Astrocyte (in vitro differentiated cells and primary cell): ENCODE measurements at places on chromosomes 2 and 18.

GRCh38 chr2:118319271-118319684, 231.0 kb downstream of the INSIG2 start:
- H3K4me3 ChIP-seq, result no peak overlapping the region
- H3K27ac ChIP-seq, result no peak overlapping the region
- H3K27me3 ChIP-seq, result peaks cover 12% of the 10 kb centered on the region
- H3K36me3 ChIP-seq, result no peaks in the 10 kb centered on the region
- DNase-seq, result no peak

DNA sequence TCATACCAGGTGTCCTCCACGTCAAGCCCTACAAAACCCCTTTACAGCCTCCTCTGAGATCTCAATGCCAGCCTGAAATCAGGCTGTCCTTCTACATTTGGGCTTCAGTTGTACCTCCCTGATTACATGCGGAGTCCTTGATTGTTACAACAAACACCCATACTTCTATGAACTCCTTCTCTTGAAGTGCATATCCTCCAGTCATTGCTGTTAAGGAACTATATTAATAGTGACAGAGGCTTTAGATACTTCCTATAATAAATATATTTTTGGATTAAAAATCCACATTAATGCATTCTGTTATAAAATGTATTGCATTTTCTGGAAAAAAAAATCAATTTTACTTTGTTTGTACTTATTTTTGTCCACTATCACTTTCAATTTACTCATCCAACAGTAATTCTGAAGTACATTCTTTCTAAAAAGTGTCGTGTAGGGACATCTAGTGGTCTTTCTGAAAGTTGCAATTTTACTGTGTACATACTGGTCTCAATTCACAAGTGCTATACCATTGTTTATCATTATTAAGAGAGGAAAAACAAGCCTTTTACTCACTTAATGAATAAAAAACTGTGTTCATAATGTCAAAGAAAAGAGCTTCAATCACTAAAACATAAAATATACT, 316.4 kb downstream of the DSEL start:
- H3K4me3 ChIP-seq, result no peak overlapping the region
- no peaks in the 10 kb centered on the region for H3K27me3 ChIP-seq
- peak; percentile 43 for DNase-seq
- no peak overlapping the region for H3K27ac ChIP-seq
- no peaks in the 10 kb centered on the region for H3K4me1 ChIP-seq

DNA sequence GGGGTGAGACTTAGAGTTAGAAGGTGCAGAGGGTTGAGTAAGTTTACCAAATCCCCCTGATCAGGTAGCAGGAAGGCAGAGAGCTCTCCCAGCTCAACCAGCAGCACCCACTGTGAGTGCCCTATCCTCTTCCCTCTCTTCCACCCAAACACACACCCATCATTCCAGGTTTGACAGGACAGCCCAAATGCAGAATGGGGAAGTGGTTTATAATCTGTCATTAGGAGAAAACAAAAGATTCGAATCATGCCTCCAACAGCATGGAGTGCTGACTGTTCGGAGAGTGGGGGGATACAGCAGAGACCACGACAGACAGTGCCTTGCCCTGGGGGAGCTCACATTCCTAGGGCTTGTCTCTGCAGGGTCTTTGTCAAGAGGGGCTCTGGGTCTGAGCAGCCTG, 11.7 kb downstream of the CXCR2 start:
- no peaks in the 10 kb centered on the region for H3K36me3 ChIP-seq
- H3K4me1 ChIP-seq, result no peaks in the 10 kb centered on the region
- DNase-seq, result no peak
- H3K27ac ChIP-seq, result no peak overlapping the region

- no peaks in the 10 kb centered on the region for H3K27me3 ChIP-seq
- no peaks in the 10 kb centered on the region for H3K4me1 ChIP-seq
- H3K4me3 ChIP-seq, result no peak overlapping the region
- DNase-seq, result no peak
- H3K27ac ChIP-seq, result no peak overlapping the region
Observed at GRCh38 chr18:37672001-37672400, 106.4 kb upstream of the CELF4 start.

GRCh38 chr2:11406958-11407381, 59.0 kb downstream of the E2F6 start:
- peak overlapping the region; percentile 6 for H3K27ac ChIP-seq
- H3K4me1 ChIP-seq, result no peaks in the 10 kb centered on the region
- no peaks in the 10 kb centered on the region for H3K36me3 ChIP-seq
- no peak overlapping the region for H3K4me3 ChIP-seq
- DNase-seq, result peak; percentile 58

DNA sequence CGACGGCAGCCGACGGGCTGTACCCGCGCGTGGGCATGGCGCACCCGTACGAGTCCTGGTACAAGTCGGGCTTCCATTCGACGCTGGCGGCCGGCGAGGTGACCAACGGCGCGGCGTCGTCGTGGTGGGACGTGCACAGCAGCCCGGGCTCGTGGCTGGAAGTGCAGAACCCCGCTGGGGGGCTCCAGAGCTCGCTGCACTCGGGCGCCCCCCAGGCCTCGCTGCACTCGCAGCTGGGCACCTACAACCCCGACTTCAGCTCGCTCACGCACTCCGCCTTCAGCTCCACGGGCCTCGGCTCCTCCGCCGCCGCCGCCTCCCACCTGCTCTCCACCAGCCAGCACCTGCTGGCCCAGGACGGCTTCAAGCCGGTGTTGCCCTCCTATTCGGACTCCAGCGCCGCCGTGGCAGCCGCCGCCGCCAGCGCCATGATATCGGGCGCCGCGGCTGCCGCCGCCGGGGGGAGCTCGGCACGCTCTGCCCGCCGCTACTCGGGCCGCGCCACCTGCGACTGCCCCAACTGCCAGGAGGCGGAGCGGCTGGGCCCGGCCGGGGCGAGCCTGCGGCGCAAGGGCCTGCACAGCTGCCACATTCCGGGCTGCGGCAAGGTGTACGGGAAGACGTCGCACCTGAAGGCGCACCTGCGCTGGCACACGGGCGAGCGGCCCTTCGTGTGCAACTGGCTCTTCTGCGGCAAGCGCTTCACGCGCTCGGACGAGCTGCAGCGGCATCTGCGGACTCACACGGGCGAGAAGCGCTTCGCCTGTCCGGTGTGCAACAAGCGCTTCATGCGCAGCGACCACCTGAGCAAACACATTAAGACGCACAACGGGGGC, 2.0 kb downstream of the SP9 start:
- H3K4me3 ChIP-seq, result no peak overlapping the region
- DNase-seq, result no peak
- no peak overlapping the region for H3K27ac ChIP-seq
- H3K36me3 ChIP-seq, result no peaks in the 10 kb centered on the region
- peaks cover 10% of the 10 kb centered on the region for H3K4me1 ChIP-seq
- H3K27me3 ChIP-seq, result peaks cover 94% of the 10 kb centered on the region

- H3K36me3 ChIP-seq, result no peaks in the 10 kb centered on the region
- DNase-seq, result no peak
- H3K27me3 ChIP-seq, result no peaks in the 10 kb centered on the region
- no peaks in the 10 kb centered on the region for H3K4me1 ChIP-seq
- no peak overlapping the region for H3K27ac ChIP-seq
- no peak overlapping the region for H3K4me3 ChIP-seq
Observed at GRCh38 chr2:169143998-169144397, 74.6 kb downstream of the DHRS9 start.

DNA sequence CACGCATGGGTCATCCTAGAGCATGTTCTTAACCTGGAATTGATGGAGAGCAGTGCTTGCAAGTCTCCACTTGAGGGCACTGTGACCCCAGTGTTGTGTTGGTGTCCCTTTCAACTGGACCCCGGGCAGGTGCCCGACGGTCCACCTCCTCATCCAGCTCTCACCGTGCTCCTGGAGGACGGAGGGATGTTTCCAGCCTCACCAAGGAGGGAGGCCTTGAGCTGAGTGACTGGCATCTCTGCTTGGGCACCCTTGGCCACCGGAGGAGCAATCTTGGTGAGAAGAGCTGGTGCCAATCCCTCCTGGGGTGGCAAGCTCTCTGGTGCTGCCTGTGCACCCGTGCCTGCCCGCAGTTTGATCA, 45.4 kb upstream of the ASB18 start:
- peak; percentile 3 for DNase-seq
- H3K36me3 ChIP-seq, result no peaks in the 10 kb centered on the region

- peak overlapping the region; percentile 67 for H3K4me3 ChIP-seq
- no peaks in the 10 kb centered on the region for H3K27me3 ChIP-seq
- no peaks in the 10 kb centered on the region for H3K36me3 ChIP-seq
- peaks cover 7% of the 10 kb centered on the region for H3K4me1 ChIP-seq
Observed at GRCh38 chr2:127025359-127026166, 81.4 kb downstream of the BIN1 start.

DNA sequence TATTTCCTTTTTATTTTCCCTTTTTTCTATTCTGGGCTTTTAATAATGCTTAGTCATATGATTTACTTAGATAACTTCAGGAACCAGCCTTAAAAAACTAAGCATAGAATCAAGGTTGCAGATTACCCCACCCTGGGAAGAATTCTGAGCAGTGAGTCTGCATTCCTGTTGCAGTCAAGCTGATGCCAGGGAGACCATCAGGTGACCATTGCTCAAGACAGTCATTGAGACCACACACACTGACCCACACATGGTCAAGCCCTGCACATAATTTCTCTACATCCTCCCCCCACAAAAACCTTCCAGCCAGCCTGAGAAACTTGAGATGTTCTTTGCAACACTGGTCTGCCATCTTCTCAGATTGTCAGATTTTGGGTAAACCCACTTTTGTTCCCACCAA, 83.9 kb downstream of the SH3YL1 start:
- H3K27me3 ChIP-seq, result no peaks in the 10 kb centered on the region
- no peak overlapping the region for H3K27ac ChIP-seq
- no peak for DNase-seq
- H3K4me3 ChIP-seq, result no peak overlapping the region
- no peaks in the 10 kb centered on the region for H3K36me3 ChIP-seq
- no peaks in the 10 kb centered on the region for H3K4me1 ChIP-seq

DNA sequence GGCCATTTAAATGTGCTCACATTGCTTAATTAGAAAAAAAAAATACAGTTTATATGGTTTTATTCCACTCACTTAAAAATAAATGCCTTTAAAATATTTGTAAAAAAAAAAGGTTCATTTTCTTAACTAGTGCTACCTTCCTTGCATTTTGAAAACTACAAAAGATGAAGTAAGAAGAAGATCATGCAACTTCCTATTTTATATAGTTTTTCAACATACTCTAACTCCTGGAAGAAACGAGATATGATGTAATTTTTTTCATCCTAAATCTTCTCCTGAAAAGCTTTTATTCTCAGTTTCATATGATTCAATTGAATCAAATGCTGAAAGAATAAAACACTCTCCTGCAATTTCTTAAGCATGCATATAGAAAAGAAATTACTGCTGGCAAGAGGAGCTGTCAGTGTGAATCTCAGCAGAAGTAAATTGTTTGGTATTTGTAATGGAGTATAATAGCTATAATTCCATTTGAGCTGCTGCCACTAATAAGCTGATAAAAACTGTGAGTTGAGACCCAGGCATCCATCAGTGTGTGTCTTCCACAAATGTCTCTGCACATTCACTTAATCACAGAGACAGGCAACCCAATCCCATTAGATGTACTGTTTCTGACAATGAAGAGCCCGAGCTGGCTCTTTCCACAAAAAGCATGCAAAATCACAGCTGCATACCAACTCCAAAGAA, 3.7 kb downstream of the FTCDNL1 start:
- H3K4me3 ChIP-seq, result no peak overlapping the region
- no peak for DNase-seq
- H3K27me3 ChIP-seq, result peaks cover 23% of the 10 kb centered on the region
- H3K27ac ChIP-seq, result no peak overlapping the region
- H3K4me1 ChIP-seq, result no peaks in the 10 kb centered on the region
- H3K36me3 ChIP-seq, result no peaks in the 10 kb centered on the region

- DNase-seq, result peak; percentile 93
- no peak overlapping the region for H3K4me3 ChIP-seq
- H3K27ac ChIP-seq, result peak overlapping the region; percentile 43
- peaks cover 6% of the 10 kb centered on the region for H3K4me1 ChIP-seq
Observed at GRCh38 chr2:119491776-119492525, 32.3 kb downstream of the SCTR start.

GRCh38 chr2:34901739-34902138, 1302.6 kb upstream of the FAM98A start:
- no peak overlapping the region for H3K27ac ChIP-seq
- H3K4me1 ChIP-seq, result no peaks in the 10 kb centered on the region
- no peaks in the 10 kb centered on the region for H3K36me3 ChIP-seq
- no peak for DNase-seq

GRCh38 chr2:240024766-240025165, 376 bp downstream of the NDUFA10 start:
- H3K27me3 ChIP-seq, result no peaks in the 10 kb centered on the region
- peaks cover 15% of the 10 kb centered on the region for H3K36me3 ChIP-seq
- H3K4me3 ChIP-seq, result peak overlapping the region; percentile 88
- peaks cover 9% of the 10 kb centered on the region for H3K4me1 ChIP-seq

DNA sequence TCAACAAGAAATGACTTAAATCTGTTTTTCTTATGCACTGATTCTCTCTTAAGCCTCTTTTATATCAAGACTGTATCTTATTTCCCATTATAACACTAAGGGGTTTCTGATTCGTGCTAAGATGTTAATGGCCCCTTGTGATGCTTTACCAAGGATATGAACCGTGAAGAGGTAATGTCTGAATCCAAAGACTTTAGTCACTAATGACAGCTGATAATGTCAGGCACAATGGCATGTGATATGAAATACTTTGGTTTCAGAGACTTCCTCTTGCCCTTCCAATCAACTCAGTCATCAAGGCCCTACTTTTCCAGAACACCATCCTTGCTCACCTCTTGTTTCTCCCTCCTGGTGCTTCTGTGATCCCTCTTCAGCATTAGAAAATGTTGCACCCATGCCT, 262.8 kb downstream of the KCNE4 start:
- peaks cover 6% of the 10 kb centered on the region for H3K4me1 ChIP-seq
- no peaks in the 10 kb centered on the region for H3K36me3 ChIP-seq
- DNase-seq, result peak; percentile 58
- H3K27me3 ChIP-seq, result no peaks in the 10 kb centered on the region

- no peak overlapping the region for H3K4me3 ChIP-seq
- peaks cover 43% of the 10 kb centered on the region for H3K4me1 ChIP-seq
- peaks cover 52% of the 10 kb centered on the region for H3K36me3 ChIP-seq
- H3K27me3 ChIP-seq, result no peaks in the 10 kb centered on the region
Observed at GRCh38 chr2:235053651-235054050, 101.8 kb downstream of the SH3BP4 start.
